ENCODE measurements at places on chromosomes 12 and 14. TPM values are rescaled to one million over a fixed set of nuclear protein-coding genes. Genes with fewer than 3 reads are reported as not detected.

GRCh38 chr12:68290126-68290525, 36.7 kb upstream of the IL22 start:
- DNase-seq: no peak

GRCh38 chr12:112833267-112833666, 41.7 kb downstream of the RPH3A start:
- DNase-seq: no peak

DNA sequence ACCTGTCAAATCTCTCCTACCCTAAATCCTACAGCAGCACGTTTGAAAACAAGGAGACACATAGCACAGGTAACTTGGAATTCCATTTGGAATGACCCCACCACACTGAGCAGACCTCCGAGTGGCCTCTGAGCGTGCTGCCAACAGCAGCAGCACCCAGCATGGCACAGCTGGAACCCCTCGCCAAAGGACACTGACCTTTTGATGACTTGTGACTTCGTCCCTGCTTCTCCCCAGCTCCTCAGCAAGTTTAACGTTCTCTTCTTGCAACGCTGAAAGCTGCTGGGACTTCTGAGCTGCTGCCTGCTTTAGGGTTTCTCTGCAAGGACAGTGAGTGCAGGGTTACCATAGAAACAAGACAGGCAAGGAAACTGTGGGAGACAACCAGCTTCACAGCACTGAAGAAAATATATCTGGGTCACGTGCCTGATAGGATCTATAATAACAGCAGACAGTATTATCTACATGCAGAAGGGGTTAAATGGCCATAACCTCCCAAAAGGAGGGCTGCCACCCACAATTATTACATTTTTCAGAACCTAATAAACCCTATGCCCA, 43.3 kb upstream of the VPS33A start:
- no peak for DNase-seq

DNA sequence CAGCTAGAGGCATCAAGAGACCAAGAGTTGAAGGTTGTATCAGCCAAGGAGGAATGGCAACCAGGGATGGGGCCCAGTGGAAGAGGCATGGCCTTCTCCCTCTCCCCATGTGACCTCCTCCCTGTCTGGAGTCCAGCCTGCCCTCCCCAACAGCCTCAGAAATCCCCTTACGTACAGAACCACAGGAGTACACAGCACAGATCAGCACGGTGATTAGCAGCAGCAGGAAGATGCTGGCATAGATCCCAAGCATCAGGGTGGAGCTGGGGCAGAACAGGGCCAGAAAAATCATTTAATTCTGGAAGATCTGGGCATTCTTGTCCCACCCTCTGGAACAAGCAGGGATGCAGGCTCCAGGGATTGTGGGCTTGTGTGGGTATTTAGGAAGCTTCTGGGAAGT, 14.4 kb downstream of the ADCY6 start:
- no peak for DNase-seq

DNA sequence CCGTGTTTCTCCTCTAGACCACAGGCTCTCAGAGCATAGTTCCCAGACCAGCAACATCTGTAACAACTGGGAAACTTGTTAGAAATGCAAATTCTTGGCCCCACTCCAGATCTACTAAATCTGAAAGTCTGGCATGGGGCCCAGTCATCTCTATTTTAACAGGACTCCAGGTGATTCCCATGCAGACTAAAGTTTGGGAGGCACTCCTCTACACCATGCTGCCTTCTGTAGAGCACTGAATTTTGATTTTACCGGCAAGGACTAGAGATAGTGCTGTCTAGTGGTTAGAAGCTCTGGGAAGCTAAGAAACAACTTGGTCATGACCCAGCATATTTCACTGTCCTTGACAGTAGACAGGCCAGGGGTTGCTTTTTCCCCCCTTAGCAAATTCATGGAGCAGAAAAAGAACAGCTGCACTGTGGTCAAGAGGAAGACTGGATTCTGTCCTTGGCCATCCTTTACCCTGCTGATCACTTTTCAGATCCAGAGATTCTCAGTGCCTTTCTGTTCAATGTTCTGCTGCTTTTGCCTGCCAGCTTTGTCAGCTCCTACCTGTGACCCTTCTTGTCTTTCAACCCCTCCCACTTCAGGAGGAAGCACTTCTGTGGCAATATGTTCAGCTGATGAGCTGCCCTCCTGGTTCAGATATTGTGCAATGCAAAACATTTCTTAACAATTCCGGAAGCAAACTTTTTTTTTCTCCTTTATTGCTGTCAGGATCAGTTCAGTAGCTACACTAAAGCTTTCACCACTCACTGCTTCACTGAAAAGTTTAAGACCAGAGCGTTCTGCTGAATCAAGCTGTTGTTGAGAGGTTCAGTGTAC, 133.8 kb upstream of the NUDT4 start:
- DNase-seq: no peak

- no peak for DNase-seq
Measured at GRCh38 chr14:51544471-51544870, 107.2 kb upstream of the FRMD6 start.

GRCh38 chr14:64953310-64953654, 10.7 kb upstream of the GPX2 start:
- no peak for DNase-seq

DNA sequence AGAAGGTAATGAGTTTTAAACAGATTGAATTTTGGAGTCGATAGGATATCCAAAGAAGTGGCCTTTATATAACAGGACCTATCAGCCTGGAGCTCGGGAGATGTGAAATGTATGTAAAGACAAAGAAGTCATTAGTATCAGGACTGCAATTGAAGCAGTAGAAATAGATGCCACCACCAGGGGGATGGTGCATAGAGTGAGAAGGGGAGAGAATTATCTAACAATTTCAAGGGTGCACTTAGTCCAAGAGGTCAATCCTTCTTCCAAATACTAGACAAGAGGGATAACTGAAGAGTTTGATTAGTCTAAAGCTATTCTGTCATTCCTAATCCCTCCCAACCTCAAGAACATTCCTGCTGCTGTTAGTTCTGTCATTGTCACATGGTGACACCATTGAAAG, 127.8 kb downstream of the CFAP54 start:
- no peak for DNase-seq

Gene TAS2R8
- total RNA-seq: not detected

Gene SGPP1
- total RNA-seq: 18.4 TPM

Gene NELL2
- total RNA-seq: 2.4 TPM

Gene PRR4
- 0.79 TPM for total RNA-seq

Gene CLEC4D
- total RNA-seq: not detected

Gene NAV3
- 2.5 TPM for total RNA-seq

All from mucosa of descending colon (tissue), 3 donors.